Posterior vena cava (tissue), 2 donors: ENCODE measurements at places on chromosomes 13 and 19. TPM values are rescaled to one million over a fixed set of nuclear protein-coding genes. Genes with fewer than 3 reads are reported as not detected.

GRCh38 chr13:66563076-66563475 is 667.1 kb downstream of the PCDH9 start:
- DNase-seq = no peak

- no peak for DNase-seq
Observed at GRCh38 chr13:75761369-75761768, 125.2 kb downstream of the LMO7 start.

GRCh38 chr19:2306971-2307370 is 983 bp downstream of the LINGO3 start:
- DNase-seq = no peak

GRCh38 chr19:1401138-1401888 is at the start of gene GAMT:
Gene GAMT, minus strand, starts transcription at chr19:1401542. Its CDS starts 66 bp downstream, at chr19:1401476.
- no peak for DNase-seq

DNA sequence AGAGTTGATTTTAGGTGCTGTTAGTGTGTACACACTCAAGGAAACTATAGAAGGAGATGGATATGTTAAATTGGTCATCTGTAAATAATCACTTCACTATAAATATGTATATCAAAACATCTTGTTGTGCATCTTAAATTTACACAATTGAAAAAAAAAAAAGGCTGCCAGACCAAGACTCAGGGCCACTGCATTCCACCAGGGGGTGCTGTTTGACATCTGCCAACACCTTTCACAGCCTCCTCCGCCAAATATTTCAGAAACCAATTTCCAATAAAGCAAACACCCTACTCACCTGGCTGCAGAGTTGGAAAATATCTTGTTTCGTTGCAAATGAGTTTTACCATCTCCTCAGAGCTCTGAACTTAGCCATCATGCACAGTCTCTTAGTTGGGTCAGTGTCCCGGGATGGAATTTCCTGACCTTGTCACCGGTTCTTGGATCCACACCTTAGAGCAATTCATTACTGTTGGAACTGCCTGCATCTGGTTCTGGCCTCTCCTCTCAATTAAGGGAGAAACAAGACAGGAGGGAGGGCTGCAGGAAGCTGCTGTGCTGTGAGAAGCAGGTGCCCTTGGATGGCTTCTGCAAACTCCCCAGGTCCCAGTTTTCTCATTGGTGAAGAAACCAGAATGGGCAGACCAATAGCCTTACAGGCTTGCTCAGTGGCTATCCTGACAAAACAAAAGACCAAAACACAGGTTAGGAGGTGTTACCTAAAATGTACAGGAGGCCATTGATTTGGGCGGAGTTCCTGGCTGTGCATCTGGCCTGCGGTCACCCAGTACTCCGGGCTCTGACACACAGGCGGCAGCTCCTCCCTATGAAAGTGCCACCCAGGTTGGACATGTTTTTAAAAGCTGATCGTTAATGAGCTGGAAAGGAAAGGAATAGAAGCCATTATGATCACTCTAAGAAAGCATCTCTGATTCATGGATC is 746.6 kb downstream of the UQCRFS1 start:
- peak; percentile 83 for DNase-seq

- DNase-seq = no peak
Observed at GRCh38 chr13:57636816-57637215, 5.3 kb downstream of the PCDH17 start.

Gene OR7G1
- not detected for total RNA-seq

DNA sequence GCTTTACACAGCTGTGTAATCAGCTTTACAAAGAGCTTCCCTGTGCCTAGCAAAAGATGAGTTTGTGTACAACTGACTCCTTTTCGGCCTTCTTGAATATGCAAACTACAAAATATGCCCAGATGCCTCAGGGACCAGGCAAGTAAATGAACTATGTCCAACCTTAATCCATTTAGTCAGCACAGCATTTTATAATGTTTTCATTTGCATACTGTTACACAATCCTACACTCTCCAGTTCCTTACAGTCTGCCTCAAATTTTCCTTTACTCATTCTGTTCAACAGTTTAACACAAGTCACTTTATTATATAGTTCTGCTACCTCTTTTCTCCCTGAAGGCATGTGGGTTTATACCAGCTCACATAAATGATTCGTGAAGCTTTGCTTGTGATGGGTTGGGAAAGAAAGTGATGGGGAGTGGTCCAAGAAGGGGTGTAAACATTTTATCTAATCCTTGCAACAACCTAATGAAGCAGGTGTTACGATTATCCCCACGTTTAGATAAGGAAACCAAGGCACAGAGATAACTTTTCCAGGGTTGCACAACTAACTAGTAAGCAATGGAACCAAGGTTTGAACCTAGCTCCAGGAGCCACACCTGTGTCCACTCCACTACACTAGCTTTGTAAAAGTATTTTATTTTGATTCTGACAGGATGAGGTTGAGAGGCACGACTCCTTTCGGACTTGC is 3.3 kb upstream of the USP12 start:
- DNase-seq = no peak

DNA sequence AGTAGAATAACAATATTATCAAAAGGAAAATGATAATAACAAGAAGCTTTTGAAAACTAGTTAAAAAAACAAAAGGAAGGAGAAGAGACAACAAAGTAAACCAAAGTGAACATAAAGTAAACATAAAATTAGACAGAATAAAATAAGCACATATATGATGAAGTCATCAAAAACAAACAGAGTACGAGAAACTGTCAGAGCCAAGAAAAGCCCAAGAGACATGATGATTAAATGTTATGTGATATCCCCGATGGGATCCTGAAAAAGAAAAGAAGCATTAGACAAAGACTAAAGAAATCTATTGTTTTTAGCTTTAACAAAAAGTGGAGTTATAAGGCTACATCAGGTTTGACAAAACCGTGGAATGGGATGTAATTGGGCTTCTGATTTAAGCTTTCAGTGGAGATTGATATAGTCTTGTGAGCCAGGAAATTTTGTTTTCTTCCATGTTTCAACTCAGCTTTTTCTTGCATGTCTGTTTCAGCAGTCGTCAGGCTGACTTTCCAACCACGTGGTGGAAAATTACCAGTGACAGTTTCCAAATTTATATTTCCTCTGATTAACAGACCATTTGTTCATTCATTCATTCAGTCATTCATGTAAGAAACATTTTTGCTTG is 64.9 kb downstream of the KL start:
- DNase-seq = no peak

Gene KCNC3
- total RNA-seq = 0.90 TPM

- no peak for DNase-seq
Observed at GRCh38 chr19:50384685-50385535, 763 bp downstream of the POLD1 start.
